ENCODE measurements at places on chromosomes 12 and 14.

GRCh38 chr14:61268812-61269211 is 12.3 kb downstream of the TMEM30B start:
- DNase-seq = no peak

GRCh38 chr12:8644345-8645248 is 18.0 kb downstream of the MFAP5 start:
- DNase-seq = no peak

DNA sequence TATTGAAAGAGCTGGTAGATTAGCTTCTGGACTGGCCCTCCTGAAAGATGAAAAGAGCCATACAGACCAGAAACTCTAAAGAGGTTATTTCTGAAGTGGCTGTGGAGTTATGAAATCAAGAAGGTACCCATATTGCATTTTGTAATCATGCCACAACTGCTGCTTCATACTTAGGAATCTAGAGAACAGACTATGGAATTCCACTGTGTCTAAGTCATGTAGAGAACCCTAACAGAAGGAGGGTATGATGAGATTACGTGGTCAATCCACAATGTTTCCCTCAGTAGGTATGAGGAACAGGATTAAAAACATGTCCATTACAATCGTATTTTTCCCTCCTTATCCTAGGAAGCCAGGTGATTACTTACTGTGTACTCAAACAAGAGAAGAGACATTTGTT is 708.8 kb downstream of the RERGL start:
- DNase-seq = no peak

GRCh38 chr12:113506867-113507266 is 35.2 kb upstream of the LHX5 start:
- DNase-seq = no peak

GRCh38 chr12:59678759-59679411 is 83.1 kb downstream of the SLC16A7 start:
- DNase-seq = no peak

GRCh38 chr12:107221913-107222312 is 128.6 kb upstream of the CRY1 start:
- no peak for DNase-seq

GRCh38 chr14:37585101-37585511 is 9.9 kb downstream of the FOXA1 start:
- DNase-seq = peak; percentile 79

GRCh38 chr12:75337905-75338304 is 3.4 kb downstream of the GLIPR1L1 start:
- no peak for DNase-seq

GRCh38 chr12:114932806-114933205 is 248.8 kb upstream of the TBX3 start:
- DNase-seq = no peak

GRCh38 chr12:119692410-119692809 is 24.5 kb downstream of the PRKAB1 start:
- no peak for DNase-seq

DNA sequence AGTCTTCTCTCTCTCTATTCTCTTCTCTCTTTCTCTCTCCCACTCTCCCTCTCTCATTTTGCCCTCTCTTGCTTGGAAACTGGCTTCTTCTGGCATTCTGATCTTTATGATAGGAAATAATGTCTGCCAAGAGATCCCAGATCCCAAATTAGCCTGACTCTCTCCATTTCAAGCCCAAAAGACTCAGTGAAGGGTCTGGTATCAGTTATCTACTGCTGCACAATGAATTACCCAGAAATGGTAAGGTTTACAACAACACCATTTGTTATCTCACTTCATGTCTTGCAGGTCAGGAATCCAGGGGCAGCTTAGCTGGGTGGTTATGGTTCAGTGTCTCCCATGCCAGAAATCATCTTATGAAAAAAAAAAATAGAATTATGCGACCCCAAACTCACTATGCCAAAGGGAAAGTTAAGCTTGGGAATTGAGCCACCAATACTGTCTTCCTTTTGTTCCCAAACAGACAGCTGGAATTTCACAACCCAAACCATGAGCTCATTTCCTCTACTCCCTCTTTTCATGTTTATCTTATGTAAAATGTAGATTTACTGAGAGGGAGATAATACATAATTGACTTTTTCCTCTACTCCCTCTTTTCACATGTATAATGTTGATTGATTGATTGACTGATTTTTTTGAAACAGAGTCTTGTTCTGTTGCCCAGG is 67.8 kb upstream of the FICD start:
- DNase-seq = no peak

GRCh38 chr14:91354979-91355685 is 62.5 kb downstream of the CCDC88C start:
- peak; percentile 92 for DNase-seq

DNA sequence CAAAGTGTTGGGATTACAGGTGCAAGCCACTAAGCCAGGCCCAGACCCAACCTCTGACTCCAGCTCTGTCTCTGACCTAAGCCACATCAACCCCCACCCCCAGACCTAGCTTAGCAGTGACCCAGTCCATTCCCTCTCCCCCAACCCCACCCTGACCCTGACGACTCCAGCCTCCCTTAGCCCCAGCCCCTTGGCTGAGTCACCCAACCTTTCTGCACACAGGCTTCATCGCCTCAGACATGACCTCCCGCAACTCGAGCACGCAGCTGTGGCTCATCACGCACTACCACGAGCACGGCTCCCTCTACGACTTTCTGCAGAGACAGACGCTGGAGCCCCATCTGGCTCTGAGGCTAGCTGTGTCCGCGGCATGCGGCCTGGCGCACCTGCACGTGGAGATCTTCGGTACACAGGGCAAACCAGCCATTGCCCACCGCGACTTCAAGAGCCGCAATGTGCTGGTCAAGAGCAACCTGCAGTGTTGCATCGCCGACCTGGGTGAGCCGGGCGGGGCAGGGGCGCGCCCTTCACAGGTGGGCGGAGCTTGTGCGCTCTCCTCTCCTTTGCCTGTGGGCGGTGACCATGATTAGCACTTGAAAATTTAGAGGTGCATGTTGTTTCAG is 7.8 kb downstream of the ACVRL1 start:
- DNase-seq = no peak

GRCh38 chr12:109777544-109777943 is 55.7 kb downstream of the TRPV4 start:
- peak; percentile 17 for DNase-seq

- no peak for DNase-seq
Observed at GRCh38 chr12:64740646-64741045, 18.6 kb downstream of the GNS start.

GRCh38 chr12:105467710-105468366 is 137.3 kb downstream of the C12orf75 start:
- DNase-seq = no peak

DNA sequence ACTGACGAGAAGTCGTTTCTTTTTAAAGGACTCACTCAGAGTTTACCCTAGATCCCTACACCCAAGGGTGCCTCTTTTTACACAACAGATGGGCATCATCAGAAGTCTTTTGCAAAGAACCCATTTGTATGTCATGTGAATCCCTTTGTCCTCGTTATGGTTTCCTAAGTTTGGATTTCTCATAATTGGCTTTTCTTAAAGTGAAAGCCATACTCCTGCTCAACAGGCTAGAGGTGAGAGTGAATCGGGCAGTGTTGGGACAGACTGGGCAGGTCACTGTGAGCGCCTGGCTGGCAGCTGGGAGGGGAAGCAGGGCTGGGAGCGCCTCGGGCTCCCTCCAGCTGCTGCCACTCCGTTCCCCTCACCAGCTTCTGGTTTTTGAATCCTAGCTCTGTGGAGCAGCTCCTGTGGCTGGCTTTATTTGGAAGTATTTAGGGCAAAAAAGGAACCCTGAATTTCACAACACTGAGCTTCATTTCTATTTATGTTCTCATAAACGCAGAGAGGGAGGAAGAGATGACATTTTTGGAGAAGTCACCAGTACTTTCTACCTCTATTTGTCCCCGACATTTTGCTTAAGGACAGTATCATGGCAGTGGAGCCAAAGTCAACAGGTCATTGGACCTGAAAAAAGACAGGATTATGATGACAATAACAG is 63.8 kb upstream of the ACTN1 start:
- DNase-seq = no peak

GRCh38 chr12:93106910-93107309 is 177.8 kb upstream of the EEA1 start:
- DNase-seq = no peak

DNA sequence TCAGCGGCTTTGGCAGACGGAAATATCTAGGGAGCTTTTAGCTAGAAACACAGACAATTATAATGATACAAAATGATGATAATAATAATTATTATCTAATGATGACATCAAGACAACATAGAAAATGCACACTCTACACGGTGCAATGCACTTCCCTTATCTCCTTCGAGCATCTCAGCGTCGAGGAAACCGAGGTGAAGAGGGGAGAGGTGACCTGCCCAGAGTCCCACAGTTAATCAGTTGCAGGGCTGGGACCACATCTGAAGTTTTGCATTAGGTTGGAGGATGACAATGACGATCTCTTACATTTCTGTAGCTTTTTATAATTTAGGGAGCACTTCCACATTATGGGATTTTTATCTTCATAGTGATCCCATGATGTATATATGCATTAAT is 130.2 kb downstream of the PAPOLA start:
- DNase-seq = no peak

DNA sequence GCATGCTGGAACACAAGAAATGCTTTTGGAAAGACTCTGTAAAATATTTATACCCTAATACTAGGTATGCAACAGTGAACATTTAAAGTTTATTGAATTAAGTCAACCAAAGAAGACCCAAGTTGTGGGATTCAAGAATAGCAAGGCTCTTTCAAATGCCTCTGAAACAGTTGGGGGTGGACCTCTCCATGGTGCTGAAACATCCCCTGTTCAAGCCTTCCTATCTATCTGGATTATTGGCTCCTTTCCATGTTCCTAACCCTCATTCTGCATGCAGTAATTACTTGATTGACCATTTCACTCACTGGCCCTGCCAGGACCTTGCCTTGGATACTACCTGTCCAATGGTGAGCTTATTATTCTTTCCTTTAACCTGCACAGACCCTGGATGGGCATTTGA is 349.7 kb downstream of the NRXN3 start:
- DNase-seq = no peak

GRCh38 chr12:48296586-48297282 is 54.0 kb downstream of the ZNF641 start:
- DNase-seq = peak; percentile 3

DNA sequence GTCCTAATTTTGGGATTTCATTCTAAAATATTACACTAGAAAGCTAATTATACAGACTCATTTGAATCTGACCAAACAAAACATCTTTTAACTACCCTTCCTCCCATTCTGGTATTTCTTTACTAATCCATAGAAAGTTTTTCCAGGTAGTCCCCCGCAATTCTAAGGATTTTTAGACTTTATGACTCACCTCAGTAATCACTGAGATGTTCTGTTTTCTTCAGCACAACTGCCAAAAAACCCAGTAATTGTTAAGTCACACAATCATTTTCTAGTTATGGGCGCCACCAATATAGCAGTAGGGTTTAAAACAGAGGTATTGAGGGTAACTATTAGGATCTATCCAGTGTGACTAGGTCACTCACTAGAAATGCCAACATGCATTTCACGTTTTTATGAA is 1.6 kb upstream of the ARID4A start:
- DNase-seq = no peak

DNA sequence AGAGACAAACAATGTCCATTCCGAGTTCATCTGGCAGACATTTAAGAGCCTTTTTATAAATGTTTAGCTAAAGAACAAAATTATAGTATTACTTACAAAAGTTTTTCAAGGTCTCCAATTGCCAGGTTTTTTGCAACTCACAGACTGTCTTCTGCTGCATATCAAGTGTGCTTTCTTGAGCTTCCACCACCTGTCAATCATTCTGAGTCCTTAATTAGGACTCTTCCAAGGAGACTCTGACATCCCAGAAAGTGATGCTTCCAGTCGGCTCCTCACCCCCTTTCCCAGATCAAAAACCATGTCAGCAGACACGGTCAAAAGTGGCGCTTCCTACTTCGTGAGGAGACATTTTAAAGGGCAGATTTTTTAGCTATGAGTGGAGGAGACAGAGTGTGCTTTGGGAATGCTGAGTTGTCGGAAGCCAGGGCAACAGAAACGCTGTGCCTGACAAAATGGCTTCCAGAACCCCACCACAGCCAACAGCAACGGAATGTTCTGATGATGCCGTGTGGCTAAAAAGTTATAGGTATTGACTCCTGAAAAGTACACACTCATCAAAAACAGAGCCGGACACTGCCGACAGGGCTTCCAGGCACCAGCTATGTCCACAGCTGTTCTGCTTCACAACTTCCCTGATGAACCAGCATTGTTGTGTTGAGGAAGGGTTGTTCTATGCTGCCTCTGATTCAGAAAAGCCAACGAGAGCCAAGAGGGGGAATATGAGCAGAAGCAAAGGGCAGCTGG is 116.1 kb upstream of the SLC35F4 start:
- DNase-seq = no peak
